ENCODE measurements at places on chromosomes 5 and 9.

- DNase-seq, result peak; percentile 56
These were observed 22.1 kb downstream of the MRRF start for GRCh38 chr9:122286764-122287163.

DNA sequence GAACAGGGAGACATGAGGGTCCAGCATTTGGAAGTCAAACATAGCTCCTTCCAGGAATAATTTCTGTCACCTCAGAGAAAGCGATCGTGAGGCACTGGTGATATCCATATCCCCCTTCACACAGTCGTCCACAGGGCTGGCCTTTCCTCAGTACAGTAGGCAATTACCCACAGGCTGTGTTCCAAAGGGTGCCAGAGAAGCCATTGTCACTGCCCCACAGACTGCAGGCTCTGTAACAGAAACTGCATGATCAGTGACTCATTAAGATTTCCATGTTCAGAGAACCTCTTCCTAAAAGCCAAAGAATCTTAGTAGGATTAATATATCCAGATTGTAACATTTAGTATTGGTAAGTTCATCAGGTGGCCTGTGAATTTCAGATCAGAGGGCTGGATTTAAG, 127.6 kb downstream of the RPS23 start:
- DNase-seq, result no peak

- DNase-seq, result no peak
These were observed 2.2 kb upstream of the ANXA6 start for GRCh38 chr5:151159649-151160373.

DNA sequence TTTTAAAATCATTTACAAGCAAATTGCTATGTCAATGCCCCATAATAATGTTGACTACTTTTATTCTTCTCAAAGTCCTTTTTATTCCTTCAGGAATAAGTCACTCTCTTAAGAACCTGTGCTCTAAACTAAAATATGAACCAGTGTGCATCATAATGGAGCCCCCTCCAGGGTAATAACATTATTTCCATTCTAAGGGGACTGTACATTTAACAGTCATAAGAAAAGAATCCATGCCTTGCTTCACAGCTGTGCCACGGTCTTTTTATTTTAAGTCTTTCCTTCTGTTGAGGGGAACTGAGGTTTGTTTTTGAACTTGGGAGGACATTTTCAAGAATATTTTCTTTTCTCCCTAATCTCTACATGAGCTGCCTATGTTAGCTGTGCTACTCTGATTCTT, 297.6 kb downstream of the MAN2A1 start:
- no peak for DNase-seq

DNA sequence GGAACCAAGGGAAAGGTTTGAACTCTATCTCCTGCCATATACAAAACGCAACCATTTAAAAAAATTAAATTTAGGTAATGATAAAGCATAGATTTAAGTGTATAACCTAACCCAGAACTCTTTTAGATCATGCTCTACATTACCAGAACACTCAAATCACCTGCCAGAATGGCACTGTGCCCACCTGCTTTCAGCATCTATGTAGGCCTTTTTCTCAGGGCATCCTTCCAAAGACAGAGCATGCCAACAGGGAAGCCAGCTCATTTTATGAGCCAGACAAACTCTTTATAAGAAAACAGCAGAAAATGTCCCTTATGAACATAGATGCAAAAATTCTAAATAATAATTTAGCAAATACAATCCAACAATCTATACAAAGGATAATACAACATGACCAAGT, 47.9 kb upstream of the SMAD5 start:
- no peak for DNase-seq

DNA sequence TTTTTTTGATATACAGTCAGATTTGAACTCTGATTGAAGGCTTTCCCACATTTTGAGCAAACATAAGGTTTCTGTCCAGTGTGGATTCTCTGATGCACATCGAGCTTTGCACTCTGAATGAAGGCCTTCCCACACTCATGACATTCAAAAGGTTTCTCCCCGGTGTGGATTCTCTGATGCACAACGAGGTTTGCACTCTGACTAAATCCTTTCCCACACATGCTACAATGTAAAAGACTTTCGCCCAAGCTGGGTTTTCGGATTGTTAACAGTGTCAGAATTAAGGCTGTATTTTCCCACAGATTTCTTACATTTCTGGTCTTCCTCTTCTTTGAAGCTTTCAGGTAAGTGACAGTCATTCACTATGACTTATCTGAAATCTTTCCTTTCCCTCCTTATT, 44.3 kb downstream of the GHR start:
- DNase-seq, result no peak
